Amniotic stem cell (primary cell): ENCODE measurements at places on chromosomes 12 and 14.

DNA sequence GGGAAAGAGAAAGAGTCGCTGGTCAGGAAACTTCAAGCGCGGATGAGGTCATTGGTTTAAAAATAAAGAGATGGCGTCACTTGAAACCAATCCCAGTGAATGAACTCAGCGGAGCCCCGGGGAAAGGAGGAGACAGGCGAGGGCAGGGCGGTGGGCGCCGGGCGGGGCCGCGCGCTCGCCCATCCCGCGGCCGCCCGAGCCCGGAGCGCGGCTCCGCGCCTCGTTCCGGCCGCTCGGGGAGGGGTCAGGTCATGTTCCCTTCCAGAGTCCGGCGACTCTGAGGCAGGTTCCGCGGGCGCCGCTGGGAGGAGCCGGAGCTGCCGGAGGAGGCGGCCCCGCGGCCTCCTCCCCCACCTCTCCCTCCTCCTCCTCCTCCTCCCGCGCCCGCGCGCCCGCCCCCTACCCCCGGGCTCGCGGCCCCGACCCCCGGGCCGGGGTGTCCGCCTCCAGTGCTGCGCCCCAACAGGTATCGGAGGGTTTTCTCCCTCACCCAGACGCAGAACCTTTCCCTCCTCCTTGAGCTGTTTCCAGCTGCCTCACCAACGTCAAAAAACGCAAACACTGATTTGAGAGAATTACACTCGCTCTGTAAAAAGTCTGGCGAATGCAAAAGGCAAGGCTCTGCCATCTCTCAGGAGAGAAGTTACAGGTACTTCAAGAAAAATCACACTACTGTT lies at the start of gene DUSP16:
Gene DUSP16 (minus strand): TSS at position 279 of the 677 bp plus-strand sequence. CDS start 41,765 bp downstream, outside the sequence.
- peak; percentile 95 for DNase-seq

- DNase-seq = no peak
Observed at GRCh38 chr14:55373784-55374705, 37.6 kb downstream of the ATG14 start.

- DNase-seq = peak; percentile 80
Observed at GRCh38 chr12:95637471-95638155, 86.3 kb upstream of the USP44 start.

DNA sequence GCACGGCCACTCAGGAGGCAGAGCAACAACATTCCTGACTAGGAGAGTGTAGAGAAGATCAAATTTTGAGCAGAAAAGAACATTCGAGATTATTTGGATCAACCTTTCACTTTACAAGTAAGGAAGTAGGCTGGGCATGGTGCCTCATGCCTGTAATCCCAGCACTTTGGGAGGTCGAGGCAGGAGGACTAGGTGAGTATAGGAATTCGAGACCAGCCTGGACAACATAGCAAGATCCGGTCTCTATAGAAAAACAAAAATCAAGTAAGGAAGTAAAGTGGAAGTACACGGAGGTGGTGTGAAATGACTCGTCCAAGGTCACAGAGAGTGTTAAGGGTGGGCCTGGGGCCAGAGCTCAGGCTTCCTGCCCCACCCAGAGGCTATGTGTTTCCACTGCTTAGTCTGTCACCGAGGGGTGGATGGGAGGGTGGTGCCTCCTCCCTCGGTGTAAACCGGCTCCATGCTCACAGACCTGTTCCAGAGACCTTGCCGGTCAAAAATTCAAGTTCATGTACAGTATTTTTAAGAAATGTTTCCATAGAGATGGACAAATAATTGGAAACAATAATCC lies 51.9 kb downstream of the MAP1LC3B2 start:
- no peak for DNase-seq

DNA sequence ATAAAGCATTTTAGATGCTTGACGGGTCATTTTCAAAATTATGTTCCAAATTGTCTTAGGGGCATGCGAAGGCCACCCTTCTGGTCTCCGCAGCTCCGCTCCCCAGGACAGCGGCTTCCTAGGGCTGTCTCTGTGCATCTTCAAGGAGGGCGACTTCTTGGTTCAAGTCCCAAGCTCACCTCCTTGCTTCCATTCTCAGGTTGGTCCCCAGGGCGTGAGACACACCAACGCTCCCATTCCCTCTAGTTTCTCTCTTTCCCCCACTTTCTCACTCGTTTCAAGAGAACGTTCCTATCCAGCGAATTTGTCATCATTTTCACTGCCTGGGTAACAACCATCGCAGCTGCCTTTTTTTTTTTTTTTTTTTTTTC lies 109.4 kb upstream of the CCND2 start:
- DNase-seq = no peak

- DNase-seq = no peak
Observed at GRCh38 chr12:10082117-10082874, 16.5 kb downstream of the CLEC1A start.

GRCh38 chr12:12022306-12022936 lies 48.3 kb upstream of the BCL2L14 start:
- no peak for DNase-seq

GRCh38 chr12:68790081-68790951 lies 17.7 kb upstream of the MDM2 start:
- no peak for DNase-seq

DNA sequence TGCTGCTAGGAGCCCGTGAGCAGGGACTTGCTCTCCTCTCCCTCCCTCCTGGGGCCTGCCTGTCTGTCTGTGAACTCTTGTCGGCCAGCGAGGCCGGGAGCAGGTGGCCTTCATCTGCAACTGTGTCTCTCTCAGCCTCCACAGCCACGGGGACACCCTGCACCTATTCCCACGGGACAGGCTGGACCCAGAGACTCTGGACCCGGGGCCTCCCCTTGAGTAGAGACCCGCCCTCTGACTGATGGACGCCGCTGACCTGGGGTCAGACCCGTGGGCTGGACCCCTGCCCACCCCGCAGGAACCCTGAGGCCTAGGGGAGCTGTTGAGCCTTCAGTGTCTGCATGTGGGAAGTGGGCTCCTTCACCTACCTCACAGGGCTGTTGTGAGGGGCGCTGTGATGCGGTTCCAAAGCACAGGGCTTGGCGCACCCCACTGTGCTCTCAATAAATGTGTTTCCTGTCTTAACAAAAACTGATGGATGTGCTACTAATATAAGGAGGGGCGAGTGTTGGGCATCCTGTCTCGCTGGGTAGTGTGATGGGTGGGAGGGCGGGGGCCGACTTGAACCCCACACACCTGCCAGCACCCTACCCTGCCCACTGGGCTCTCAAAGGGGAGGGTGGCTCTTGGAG lies 34.8 kb downstream of the MEG3 start:
- DNase-seq = no peak

GRCh38 chr14:59419303-59419702 lies 45.9 kb downstream of the GPR135 start:
- no peak for DNase-seq

DNA sequence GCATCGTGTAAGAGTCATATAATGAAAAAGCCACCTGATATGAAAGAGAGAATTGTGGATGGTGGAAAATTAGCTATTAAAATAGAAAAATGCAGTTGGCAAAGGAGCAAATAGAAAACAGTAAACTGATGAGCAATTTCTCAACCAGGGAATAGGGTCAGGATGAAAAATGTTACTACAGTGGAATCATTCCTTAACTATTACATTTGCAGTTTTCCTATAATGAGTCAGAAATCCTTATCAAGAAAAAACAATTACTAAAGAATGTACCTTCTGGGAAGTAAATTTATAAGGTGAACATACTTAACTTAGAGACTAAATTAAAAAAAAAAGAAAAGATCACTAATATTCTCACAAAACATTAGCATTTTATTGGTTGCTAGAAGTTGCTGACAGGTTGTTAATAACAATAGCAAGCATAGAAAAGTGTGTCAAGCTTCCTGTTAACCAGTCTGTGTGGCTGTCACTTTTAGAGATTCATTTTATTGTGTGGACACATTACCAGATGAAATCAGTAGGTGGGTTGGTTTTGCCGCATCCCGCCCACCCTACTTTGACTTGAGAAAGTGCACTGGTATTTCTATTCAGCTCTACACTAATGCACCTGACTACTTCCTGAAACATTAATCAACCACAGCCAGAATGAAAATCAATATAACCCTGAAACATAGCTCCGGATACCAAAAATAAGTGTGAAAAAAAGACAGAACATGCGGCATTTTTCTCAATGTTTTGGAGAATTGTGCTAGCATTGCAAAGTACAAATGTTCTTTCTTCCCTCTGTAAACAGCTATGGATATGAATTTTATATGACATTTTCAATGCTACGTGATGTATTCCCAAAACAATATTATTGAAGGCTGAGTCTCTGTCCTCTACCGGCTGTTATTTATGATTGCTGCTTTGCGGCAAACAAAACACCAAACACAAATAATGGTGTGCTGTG lies 576.7 kb downstream of the SLC16A7 start:
- no peak for DNase-seq

DNA sequence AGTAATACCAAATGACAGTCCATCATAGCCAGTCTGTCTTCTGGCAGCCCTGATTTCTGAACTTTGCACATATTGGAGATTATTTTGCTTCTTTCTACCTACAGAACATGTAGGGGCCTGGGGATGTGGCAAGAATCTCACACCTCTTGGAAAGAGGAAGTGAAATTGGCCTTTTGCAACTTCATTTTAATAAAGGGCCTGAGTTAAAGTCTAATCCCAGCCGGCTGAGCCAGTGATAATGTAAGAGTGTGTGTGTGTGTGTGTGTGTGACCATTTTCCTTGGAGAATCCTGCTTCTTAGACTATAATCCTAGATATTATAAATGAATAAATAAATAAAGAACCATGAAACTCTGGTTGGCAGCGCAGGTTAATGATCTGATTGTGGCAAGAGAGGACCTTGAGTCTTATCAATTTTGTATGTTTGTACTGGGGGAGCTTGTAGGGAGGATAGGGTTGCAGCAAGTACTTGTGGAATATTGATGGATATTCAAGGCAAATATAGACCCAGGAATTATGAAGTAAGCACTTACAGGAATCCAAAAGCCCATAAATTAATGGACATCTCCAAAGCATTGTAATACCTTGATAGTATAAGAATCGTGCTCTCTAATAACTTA lies 233.2 kb upstream of the AMIGO2 start:
- DNase-seq = no peak

GRCh38 chr12:29879606-29880308 lies 96.0 kb upstream of the TMTC1 start:
- DNase-seq = no peak

DNA sequence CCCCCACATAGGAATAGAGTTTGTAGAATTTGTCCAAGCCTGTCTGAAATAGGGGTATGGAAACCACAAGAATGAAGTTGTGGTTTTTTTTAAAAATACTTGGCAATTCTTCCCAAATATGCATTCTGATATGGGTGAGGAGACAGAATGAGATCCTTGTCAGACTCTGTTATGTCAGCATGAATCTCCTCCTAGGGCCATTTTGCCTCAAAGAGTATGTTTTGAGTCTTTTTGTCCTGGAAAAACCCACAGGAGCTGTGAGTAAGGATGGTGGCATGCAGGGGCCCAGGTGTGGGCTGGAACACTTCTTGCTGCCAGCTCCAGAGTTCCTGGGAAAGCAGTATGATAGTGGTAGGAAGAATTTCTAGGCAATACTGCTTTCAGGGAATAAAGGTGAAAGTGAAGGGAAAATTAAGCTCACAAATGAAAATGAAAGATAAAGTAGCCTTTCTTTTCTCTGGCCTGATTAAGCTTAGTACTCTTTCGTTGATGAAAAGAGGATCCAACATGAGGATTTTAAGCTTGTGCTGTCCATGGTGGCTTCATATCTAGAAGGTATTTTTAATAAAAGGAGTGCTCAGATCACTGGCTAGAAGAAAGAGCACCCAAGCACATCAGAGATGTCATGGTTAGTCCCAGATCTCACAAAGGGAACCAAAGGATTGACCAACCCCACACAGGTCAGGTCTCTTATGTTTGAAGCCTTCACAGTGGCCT lies 130.8 kb downstream of the LLPH start:
- DNase-seq = no peak

DNA sequence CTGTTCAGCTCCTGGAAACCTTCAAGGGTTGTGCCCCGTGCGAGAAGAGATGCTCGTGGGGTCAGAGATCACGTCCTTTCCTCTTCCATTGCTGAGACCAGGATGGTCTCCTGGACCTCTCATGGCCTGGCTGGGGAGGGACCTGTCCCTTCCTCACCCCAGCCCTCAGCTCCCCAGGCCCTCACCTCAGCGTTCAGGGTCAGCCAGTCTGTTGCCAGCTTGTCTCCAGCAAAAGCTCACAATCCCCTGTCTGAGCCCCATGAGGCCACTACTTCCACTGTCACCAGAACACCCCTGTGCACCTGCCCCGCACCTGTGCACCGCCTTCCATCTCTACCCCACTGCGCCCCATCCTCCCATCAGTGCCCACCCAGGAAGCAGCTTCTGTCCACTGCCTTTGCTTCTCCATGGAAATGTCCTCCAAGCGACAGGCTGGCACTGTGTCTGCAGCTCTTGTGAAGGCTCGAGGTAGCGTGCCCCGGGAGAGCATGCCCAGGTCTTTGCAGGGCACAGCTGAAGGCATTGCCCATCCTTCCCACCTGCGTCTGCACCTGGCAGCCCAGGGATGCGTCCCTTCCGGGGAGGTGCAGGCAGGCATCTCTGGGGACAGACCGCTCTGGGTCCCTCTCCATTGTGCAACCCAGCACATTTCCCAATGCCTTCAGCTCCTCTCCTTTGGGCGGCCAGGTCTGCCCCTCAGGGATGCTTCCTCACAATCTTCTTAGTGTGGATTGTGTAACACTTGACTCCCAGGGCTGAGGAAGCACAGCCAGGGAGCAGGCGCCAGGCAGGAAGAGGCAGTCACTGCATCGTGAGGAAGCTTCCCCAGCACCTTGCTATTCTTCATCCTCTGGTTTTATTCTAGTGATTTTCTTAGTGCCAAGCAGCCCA lies 179.6 kb downstream of the ADGRD1 start:
- DNase-seq = no peak

GRCh38 chr14:39396448-39396847 lies 35.8 kb downstream of the FBXO33 start:
- no peak for DNase-seq

DNA sequence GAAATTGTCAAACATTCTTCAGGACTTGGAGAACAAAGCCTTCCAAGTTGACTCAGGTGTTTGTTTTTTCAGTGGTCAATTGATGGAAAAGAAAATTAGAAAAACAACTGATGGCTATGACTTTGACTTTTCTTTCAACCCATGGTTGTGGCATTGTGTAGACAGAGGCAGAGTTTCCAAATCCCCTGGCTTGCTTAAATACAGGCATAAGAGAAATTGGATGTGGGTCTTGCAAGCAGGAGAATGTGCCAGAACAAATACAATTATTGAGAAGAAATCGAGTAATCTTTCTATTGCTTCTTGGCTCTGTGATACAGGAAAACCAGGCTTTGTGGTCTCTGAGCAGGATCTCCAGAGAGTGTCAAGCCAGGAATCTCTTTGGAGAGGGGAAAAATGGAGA lies 40.9 kb upstream of the FRMD6 start:
- no peak for DNase-seq

DNA sequence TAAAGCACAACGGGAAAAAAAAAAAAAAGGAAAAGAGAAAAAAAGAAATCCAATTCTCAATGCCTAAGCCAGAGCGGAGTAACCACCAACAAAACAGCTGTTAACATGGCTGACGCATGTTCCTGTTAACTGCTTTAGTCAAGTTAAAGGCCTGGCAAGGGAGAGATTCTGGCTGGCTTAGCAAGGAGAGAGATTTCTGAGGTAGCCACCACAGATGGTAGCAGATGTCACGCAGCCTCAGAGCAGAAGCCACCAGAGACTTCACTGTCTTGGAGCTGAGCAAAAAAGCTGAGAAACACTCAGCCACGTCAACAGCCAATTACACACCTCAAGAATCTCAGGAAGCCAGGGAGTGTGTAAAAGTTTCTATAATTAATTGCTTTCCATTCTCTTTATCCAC lies 87.1 kb downstream of the TMCC3 start:
- DNase-seq = no peak

GRCh38 chr12:2053691-2054090 lies 904 bp downstream of the CACNA1C start:
- DNase-seq = no peak
